Effector CD4-positive, alpha-beta T cell (primary cell): ENCODE measurements at places on chromosomes 3 and 15.

- DNase-seq: no peak
These were observed 121.5 kb downstream of the DTWD1 start for GRCh38 chr15:49742381-49742780.

- DNase-seq: no peak
These were observed 381.2 kb downstream of the GBE1 start for GRCh38 chr3:81380234-81380633.

- DNase-seq: no peak
These were observed 587.9 kb downstream of the GBE1 start for GRCh38 chr3:81173514-81173913.

DNA sequence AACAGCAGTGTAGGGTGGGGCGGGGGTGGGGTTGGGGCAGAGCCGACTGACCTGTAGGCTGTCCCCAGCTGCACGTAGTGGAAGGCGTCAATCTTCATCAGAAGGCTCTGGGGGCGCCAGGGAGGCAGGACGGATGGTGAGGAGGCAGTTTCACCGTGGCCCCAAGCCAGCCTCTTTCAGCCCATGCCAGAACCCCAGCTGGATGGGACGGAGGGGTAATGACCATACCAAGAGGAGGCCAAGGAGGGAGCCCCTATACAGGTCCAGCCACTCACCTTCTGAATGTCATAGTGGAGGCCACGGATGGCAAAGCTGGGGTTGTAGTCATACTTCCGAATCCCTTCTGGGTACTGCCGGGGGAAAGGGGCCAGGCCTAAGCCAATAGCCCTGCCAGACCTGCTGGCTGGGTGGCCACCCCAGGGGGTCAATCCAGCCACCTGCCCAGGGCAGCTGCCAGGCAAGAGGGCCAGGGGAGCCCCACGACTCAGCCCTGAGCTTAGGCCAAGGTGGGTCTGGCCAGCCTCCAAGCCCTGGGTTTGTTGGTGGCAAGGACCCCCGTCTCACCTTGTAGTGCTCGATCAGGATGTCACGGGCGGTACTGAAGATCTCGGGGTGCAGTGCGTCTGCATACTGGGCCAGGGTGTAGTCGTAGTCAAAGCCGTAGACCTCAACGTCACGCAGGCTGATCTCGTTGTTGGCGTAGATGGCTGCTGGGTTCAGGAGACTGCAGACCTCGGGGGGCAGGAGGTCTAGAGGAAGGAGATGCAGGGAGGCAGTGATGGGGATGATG is 4.9 kb downstream of the NT5DC2 start:
- no peak for DNase-seq

DNA sequence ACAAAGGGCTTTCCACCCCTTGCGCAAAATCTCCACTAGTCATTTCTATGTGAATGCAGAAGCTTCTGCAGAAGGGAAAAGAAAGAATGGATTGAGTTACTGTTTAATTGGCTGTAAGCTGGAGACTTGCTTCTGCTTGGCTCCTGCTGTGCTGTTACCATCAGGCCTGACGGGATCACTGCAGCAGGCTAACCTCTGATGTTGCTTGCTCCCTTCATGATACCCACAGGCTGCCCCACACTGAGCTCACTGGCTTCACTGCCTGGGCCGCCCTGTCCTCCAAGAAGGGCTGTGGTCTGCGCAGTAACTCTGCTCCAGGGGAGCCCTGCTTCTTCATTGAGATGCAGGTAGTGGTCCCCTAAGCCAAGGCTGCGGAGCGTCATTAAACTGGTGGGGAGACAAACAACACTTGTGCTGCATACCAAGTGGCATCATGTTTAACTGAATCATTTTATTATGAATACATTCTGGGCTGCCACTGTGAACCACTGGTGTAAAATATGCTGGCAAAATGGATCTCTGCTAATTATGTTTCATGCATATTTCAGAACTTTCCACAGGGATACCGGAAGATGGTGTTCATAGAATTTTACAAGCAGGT is 78.6 kb downstream of the WDR49 start:
- no peak for DNase-seq

DNA sequence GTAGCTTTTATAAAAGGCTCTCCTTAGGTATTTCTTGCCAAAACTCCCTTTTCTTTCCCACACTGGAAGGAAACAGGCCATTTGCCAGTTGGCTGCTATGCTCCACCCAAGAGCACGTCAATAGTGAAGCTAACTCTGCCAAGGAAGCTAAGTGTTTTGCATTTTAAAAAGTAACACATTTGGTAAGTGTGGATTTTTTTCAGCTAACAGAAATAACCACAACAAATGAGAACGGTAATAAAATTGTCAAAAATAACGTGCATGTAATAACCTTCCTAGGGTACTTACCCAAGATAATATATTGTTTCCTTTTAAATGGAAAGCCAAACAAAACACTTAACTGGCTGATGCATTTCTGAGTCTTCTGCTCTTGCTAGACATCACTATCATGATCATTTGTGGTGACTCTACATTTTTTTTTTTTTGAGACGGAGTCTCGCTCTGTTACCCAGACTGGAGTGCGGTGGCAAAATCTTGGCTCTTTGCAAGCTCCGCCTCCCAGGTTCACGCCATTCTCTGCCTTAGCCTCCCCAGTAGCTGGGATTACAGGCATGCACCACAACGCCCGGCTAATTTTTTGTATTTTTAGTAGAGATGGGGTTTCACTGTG is 4.6 kb downstream of the DPP8 start:
- DNase-seq: no peak

GRCh38 chr3:112508261-112508660 is 9.0 kb upstream of the BTLA start:
- DNase-seq: no peak

GRCh38 chr15:90559119-90559518 is 29.4 kb downstream of the CRTC3 start:
- DNase-seq: no peak

DNA sequence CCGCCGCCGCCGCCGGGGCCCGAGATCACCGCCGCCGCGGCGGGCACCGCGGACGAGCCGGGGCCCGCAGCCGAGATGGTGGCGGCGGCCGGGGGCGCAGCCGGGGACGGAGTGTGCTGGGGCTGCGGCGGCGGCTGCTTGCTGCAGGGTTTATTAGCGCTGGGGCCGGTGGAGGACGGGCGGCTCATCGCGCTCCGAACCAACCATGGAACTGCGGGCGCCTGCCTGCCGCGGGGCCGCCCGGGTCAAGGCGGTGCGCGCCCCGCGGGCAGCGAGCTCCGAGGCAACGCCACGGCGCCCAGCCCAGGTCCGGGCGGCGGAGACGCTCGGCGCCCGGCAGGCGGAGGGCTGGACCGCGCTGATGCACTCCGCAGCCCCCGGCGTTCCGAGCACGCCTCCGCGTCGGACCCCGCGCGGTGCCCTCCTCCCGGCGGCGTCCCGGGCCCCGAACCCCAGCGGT is 277 bp downstream of the SIAH2 start:
- DNase-seq: no peak

DNA sequence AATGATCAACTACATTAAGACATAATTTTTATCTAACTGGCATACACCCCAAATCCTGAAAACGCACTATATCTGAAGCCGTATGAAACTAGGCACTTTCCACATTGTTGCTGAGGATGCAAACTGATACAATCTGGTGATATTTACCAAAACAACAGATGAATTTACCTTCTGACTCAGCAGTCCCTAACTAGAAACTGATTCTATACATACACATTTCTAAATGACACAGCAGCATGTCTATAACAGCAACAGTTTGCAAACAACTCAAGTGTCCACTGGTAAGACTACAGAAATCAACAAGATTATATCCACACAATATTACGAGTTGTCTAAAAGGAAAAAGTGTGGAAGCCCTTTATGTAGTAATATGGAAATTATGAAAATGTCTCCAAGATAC is 22.9 kb downstream of the SECISBP2L start:
- DNase-seq: no peak
